Occipital lobe (tissue), 3 donors: ENCODE measurements at places on chromosomes 3 and 15. TPM values are rescaled to one million over a fixed set of nuclear protein-coding genes. Genes with fewer than 3 reads are reported as not detected.

- DNase-seq, result no peak
These were observed 264.2 kb downstream of the VPS13C start for GRCh38 chr15:61796056-61796455.

DNA sequence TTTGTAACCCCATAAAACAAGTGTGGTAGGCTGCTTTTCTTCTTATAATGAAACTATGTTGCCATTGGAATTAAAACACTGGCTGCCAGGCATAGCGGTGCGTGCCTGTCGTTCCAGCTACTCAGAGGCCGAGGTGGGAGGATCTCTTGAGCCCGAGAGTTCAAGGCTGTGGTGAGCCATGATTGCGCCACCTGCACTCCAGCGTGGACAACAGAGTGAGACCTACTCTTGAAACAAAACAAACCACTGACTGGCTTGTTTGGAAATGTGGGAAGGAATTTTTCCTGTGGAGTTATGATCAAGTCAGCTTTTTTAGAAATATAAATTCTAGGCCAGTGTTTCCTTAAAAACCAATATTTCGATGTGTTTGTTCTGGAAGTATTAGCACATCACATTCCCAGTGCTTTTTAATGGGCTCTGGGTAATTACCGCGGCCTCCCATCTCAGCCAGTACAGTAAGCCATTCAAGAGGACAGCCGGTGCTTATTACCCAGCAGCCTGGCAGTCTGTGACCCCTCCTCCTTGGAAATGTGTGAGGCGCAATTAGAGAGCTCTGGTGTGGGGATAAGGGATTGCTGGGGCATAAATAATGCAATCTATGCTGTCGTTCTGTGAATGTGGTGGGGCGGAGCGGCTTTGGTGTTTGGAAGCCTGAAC lies 58.3 kb upstream of the TRAK1 start:
- no peak for DNase-seq

DNA sequence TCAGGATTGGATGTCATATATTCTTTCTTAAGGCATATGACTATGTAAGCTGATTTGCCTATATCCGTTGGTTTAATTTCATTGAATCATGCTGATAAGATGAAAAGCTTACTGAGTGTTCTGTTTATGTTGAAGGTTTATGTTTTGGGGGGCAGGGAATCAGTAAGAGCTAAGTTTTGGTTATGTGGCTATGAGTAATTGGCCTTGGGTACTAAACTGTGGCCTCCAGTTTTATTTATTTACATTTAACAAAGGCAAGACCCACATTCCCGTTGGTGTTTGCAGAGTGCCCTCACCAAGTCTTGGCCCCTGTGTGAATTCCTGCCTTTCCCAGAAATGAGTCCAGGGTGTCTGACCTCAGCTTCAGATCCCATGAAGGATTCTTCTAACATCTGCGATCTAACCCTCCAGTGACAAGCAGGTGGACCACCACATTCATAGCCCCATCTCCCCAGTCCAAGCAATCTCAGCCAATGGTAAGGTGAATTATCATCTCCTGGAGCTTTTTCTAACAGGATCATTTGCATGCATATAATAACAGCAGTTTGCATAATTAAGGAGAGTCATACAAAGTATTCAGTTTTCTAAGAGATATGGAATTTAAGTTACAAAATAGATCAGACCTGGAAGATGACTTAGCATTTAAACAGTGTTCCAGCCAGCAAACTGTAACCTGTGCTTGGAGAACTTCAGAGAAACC lies 27.4 kb downstream of the GLDN start:
- no peak for DNase-seq

The CCR4 gene
- total RNA-seq, result not detected

- DNase-seq, result no peak
These were observed 71.8 kb downstream of the SYNPR start for GRCh38 chr3:63349583-63350573.

The CERS3 gene
- 1.1 TPM for total RNA-seq

DNA sequence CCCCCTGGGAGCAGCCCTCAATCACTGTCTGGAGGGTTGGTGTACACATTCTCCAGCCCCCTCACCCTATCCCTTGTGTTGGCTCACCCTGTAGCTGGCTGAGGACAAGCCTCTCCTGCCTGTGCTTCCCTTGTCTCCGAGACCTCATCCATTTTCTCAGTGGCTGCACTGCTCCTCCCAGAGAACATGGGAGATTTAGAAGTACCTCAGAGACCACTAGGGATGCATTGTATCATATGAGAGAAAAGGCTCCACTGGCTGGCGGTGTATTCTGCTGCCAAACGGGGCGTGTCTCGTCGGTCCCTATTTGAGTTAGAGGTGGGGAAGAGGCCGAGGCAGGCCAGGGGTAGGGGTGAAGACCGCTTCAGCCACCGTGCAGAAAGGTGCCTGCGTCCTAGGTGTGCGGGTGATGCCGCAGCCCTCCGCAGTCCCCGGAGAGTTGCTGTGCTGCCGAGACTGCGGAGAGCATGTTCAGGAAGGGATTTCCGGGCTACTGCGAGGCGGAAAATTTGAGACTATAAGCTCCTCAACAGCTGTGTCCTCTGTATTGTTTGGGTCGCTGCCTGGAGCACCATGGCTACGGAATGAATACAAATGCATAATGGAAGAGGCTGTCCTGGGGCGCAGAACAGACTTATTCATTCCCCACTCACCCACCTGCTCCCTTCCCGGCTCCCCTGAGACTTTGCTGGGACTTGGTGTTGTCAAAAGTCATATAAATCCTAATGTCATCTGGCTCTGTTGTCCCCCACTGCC lies 43.8 kb downstream of the SPSB4 start:
- no peak for DNase-seq

GRCh38 chr3:175428466-175428865 lies 569.3 kb downstream of the NAALADL2 start:
- DNase-seq, result no peak

DNA sequence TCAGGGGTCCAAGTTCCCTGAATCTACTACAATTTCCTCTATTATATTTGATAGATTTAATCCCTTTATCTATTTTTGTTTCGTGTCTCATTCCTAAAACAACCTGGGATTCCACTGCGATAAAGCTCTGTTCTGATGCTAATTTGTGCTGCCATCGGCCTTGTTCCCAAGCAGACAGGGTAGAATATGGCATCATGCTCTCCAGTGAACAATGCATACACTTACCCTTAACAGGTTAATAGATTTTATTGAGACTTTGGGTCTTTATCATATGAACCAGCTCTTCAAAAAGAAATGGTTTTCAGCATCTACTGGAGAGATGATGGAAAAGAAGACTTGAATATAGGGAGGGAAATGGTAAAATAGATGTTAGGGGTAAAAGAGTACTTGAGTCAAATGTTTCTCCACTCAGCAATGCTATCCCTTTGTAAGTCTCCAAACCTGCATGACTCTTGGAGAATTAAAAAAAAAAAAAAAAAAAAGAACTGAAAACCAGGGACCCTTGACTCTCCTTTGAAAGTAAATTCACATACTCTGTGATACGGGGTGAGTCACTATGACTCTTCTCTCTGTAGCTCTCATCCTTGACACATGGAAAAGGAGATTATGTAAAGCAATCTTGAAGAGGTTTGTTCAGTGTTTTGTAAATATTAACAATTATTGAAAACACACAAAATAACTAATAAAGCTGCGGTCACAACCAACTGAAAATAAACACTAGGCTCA lies 268.8 kb downstream of the ZBTB20 start:
- no peak for DNase-seq

The CHAC1 gene
- 4.2 TPM for total RNA-seq

DNA sequence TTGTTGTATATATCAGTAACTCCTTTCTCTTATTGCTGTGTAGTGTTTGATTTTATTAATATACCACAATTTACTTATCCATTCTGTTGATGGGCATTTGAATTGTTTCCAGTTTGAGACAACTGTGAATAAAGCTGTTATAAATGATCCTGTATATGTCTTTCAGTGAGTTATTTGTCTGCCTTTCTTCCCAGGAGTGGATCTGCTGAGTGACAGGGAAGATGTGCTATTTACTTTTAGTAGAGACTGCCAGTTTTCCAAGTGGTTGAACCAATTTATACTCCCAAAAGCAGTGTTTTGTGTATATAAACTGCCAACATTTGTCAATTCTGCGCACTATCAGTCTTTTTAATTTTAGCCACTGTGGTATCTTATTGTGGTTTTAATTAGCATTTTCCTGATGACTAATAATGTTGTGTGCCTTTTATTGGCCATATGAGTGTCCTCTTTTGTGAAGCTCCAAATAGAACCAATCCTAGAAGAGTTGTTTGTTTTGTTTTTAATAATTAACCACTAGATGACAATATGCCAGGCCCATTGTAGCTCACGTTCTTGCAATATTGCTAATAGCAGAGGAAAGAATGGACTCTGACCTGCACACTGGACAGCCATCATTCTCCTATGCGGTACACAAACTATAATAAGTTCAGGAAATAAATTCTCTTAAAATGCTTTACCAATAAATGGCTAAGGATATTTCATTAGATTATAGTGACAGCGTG lies 25.3 kb downstream of the TRANK1 start:
- no peak for DNase-seq

- DNase-seq, result no peak
These were observed 110.8 kb downstream of the GREM1 start for GRCh38 chr15:32828507-32829186.
